Activated CD8-positive, alpha-beta T cell treated with anti-CD3 and anti-CD28 coated beads for 36 hours (primary cell): ENCODE measurements at places on chromosomes 3 and 15. TPM values are rescaled to one million over a fixed set of nuclear protein-coding genes. Genes with fewer than 3 reads are reported as not detected.

The TOP2B gene
- total RNA-seq: 165 TPM

The GPR62 gene
- total RNA-seq: not detected

The TF gene
- 0.02 TPM for total RNA-seq

The PRRT3 gene
- total RNA-seq: 5.6 TPM

The FBN1 gene
- total RNA-seq: 0.49 TPM

The NANOGP8 gene
- total RNA-seq: not detected

The DZIP1L gene
- total RNA-seq: not detected

The ZNF80 gene
- total RNA-seq: 2.3 TPM

The IREB2 gene
- total RNA-seq: 68.2 TPM

The LRRC3B gene
- total RNA-seq: not detected

The VIPR1 gene
- 8.5 TPM for total RNA-seq

DNA sequence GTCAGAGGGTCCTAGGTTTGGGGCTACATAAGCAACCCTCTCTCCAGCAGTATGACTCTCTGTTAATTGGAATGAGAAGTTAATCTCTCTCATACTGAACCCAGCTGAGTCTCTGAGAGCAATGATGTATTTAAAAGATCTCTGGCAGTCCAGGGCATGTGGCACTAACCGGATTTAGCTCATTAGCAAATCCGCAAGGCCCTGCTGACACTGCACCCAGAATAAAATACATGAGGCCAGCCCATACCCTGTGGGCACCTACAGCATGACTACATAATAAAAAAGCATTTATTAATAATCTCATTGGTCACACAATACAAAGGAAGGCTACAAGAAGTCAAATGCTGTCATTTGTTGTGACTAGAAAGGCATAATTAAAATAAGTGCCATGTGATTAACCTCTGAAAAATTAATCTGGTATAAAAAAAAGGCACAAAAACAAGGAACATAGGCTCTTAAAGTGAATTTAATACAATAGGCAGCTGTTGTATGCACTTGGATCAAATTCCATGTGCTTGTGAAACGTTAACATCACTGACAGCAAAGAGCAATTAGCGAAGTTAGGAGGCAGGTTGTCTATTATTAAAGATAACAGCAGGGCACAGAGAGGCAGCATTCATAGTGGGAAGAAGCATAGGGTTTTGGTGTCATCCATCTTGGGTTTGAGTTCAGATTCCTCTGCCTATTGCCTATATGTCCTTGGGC lies 381.2 kb downstream of the WDR72 start:
- no peak for DNase-seq
- no peak overlapping the region for H3K4me3 ChIP-seq
- H3K27ac ChIP-seq: no peak overlapping the region
- H3K4me1 ChIP-seq: no peaks in the 10 kb centered on the region
- H3K27me3 ChIP-seq: no peaks in the 10 kb centered on the region

DNA sequence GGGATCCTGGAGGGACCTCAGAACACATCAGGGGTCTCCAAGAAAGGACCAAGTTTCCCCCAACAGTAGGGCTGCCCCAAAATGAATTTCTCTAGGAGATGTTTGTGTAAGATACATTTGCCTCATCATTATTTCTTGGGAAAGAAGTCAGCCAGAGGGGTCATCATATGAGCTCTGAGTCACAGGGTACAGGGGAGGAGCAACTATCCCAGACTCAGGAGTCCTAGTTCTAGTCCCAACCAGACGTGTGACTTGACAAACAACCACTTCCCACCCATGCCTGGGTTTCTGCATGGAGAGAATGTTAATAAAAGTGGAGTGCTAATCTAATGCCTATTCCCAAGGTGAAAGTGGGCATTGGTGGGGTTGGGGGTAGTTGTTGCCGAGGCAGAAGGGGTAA lies 144.1 kb downstream of the ALDH1A2 start:
- H3K27ac ChIP-seq: no peak overlapping the region
- DNase-seq: no peak
- H3K4me1 ChIP-seq: no peaks in the 10 kb centered on the region
- no peaks in the 10 kb centered on the region for H3K36me3 ChIP-seq
- H3K4me3 ChIP-seq: no peak overlapping the region

GRCh38 chr15:65985387-65985786 lies 116.1 kb downstream of the RAB11A start:
- no peaks in the 10 kb centered on the region for H3K36me3 ChIP-seq
- no peak overlapping the region for H3K27ac ChIP-seq
- peaks cover 5% of the 10 kb centered on the region for H3K4me1 ChIP-seq
- no peak overlapping the region for H3K4me3 ChIP-seq
- DNase-seq: no peak

DNA sequence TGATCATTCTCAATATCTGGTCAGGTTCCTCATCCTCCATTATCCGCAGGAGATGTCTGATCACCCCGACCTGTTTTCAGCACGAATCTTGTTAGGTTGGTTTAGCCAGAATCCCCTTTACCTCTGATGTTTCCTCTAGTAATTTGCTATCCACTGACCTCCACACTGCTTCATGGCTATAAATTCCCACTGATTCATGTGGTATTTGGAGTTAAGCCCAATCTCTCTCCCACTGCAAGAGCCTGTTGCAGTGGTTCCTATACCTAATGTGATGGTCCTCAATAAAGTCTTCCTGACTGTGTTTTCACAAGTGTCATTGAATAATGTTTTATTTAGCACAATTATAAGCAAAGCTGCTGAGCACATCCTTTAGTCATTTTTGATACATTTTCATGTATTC lies 124.8 kb upstream of the CNTN3 start:
- H3K27ac ChIP-seq: no peak overlapping the region
- H3K36me3 ChIP-seq: no peaks in the 10 kb centered on the region
- no peaks in the 10 kb centered on the region for H3K27me3 ChIP-seq
- H3K4me1 ChIP-seq: no peaks in the 10 kb centered on the region
- DNase-seq: no peak

- DNase-seq: no peak
- H3K27me3 ChIP-seq: peaks cover 9% of the 10 kb centered on the region
- no peak overlapping the region for H3K27ac ChIP-seq
- no peak overlapping the region for H3K4me3 ChIP-seq
- no peaks in the 10 kb centered on the region for H3K36me3 ChIP-seq
These were observed 255.3 kb downstream of the RORA start for GRCh38 chr15:60973637-60974415.

DNA sequence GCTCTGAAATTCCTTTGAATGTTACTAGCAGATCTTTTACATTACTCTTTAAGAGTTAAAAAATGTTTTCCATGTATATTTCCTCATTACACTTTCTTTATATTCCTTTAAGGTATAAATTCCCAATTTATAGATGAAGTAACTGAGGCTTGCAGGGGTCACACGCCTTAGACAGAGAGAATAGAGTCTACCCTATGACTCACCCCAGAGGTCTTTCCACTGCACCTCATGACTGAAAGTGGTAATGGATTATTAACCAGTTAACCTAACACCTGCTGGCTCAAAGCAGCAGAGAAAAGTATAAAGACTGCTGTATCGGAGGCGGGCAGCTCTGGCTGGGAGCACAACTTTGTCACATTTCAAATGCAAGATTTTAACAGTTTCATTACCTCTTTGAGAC lies 37.7 kb downstream of the LDHAL6B start:
- H3K36me3 ChIP-seq: no peaks in the 10 kb centered on the region
- DNase-seq: peak; percentile 26
- H3K4me1 ChIP-seq: peaks cover 10% of the 10 kb centered on the region
- H3K27ac ChIP-seq: no peak overlapping the region

GRCh38 chr3:33482111-33482521 lies 41.9 kb upstream of the UBP1 start:
- H3K27ac ChIP-seq: no peak overlapping the region
- no peak overlapping the region for H3K4me3 ChIP-seq
- DNase-seq: no peak

DNA sequence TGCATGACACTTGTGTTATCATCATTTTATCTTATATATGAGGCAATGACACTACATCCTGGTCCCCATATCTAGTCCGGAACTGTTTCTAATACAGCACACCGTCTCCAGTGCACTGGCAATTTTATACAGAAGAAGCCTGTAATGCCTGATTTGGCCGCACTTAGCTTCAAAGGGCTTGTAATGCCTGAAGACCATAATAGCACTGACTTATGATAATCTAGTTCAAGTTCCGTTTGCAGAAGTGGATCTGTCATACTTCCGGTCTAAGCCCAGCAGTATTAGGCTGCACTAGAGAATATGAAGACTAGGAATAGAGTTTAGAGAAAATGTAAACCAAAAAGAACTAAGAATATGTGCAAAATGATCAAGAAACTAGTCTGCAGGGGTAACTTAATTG lies 1.3 kb downstream of the BNIP2 start:
- peak overlapping the region; percentile 96 for H3K27ac ChIP-seq
- peaks cover 25% of the 10 kb centered on the region for H3K36me3 ChIP-seq
- no peaks in the 10 kb centered on the region for H3K27me3 ChIP-seq
- DNase-seq: peak; percentile 42

- no peaks in the 10 kb centered on the region for H3K36me3 ChIP-seq
- H3K27ac ChIP-seq: no peak overlapping the region
- no peaks in the 10 kb centered on the region for H3K27me3 ChIP-seq
- DNase-seq: no peak
- no peaks in the 10 kb centered on the region for H3K4me1 ChIP-seq
These were observed 24.2 kb upstream of the CD96 start for GRCh38 chr3:111517801-111518200.

GRCh38 chr3:56835650-56836227 lies 34.0 kb upstream of the ARHGEF3 start:
- H3K27ac ChIP-seq: no peak overlapping the region
- no peak for DNase-seq
- H3K4me3 ChIP-seq: no peak overlapping the region
- H3K4me1 ChIP-seq: peaks cover 44% of the 10 kb centered on the region

DNA sequence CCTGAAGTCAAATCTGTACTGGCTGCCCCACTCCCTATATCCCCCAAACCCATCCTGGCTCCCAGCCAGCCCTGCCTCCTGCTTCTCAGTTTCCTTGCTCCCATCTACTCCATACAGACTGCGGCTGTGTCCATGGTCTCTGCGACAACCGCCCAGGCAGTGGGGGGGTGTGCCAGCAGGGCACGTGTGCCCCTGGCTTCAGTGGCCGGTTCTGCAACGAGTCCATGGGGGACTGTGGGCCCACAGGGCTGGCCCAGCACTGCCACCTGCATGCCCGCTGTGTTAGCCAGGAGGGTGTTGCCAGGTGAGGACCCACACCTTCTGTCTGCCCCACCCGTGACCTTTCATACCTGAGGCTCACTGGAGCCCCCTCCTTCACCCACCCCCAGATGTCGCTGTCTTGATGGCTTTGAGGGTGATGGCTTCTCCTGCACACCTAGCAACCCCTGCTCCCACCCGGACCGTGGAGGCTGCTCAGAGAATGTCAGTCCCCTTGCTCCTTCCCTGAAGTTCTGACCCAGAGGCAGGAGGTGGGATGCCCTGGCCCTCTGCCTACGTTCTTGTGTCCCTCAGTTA lies 14.7 kb downstream of the STAB1 start:
- H3K36me3 ChIP-seq: no peaks in the 10 kb centered on the region
- H3K27ac ChIP-seq: no peak overlapping the region
- H3K27me3 ChIP-seq: no peaks in the 10 kb centered on the region
- no peaks in the 10 kb centered on the region for H3K4me1 ChIP-seq

DNA sequence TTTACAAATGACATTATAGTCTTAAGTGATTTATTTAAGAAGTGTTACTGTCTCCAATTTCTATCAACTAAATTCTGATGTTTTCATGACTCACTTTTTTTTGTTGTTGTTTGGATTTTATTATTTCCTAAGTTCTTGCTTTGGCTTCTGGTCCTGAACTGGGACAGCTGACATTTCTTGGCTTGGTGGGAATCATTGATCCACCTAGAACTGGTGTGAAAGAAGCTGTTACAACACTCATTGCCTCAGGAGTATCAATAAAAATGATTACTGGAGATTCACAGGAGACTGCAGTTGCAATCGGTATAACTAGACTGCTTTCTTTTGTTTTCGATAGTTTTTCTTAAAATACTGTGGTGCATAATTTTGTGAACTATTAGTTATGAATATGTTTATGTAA lies 47.5 kb downstream of the ASTE1 start:
- H3K4me3 ChIP-seq: no peak overlapping the region
- H3K27me3 ChIP-seq: no peaks in the 10 kb centered on the region
- H3K27ac ChIP-seq: no peak overlapping the region

DNA sequence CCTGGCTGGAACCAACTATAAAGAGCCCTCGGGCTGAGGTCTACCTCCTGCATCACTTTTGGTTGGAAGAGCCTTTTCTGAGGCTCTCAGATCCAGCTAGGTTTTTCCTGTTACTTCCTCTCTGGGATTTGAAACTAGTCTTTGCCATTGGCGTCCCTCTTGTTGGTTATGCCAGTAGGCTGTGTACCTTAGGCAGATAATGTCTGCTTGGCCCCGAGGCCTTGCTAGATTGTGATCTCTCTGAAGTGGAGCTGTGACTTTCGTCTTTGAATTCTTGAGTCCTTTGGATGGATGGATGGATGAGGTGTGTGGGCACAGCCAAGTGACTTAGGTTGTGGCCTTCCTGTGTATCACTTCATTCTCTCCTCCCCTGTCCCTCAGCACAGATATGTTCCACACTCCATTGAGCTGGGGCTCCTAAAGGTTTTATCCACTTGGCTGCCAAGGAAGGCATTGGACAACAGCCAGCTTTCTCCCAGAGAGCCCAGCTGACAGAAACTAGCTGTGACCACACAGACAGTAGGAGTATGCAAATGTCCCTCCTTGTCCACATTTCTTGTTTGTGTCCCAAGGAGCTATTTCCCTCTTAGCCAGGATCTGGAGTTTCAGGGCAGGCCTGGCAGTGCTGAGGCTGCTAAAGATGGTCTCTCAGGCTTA lies 7.9 kb upstream of the DNAJC17 start:
- peaks cover 12% of the 10 kb centered on the region for H3K36me3 ChIP-seq
- H3K4me3 ChIP-seq: no peak overlapping the region
- no peaks in the 10 kb centered on the region for H3K4me1 ChIP-seq
- H3K27me3 ChIP-seq: no peaks in the 10 kb centered on the region

DNA sequence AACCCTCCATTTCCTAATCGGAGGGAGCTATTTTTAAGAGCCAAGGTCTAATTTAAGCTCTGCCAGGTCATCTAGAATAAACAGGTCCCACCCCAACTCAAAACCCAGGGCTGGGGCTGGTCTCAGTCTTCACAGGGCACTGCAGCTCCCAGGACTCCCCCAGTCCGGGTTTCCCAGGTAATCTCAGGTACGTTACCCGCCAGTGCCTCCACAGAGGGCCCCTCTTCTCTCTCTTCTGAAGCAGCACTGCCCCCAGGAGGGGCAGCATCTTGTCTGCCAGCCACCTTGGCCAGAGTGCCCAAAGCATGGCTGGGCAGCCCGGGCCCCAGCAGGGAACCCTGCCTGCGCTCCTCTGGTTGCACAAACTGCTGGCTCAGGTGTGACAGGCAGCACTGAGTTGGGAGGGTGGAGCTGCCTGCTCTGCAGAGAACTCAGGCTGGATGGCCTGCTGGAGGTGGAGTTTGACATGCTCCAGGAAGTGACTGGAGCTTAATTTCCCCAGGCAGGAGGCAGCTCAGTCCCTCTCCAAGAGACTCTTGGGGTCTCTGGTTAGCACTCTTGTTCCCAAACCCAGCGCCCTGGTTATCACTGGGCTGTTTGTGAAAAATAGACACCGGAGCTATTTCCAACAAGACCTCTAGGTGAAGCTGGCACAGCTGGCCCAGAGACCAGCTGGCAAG lies at the start of gene PLA2G4F:
Gene PLA2G4F, minus strand, starts transcription at position 394 of the 680 bp plus-strand sequence. Its CDS starts 87 bp downstream, at position 307.
- no peak for DNase-seq
- H3K4me3 ChIP-seq: no peak within 1 kb of the TSS
- H3K36me3 ChIP-seq: peaks cover 6% of the 10 kb centered on the region
- H3K4me1 ChIP-seq: peaks cover 2% of the 10 kb centered on the region
- no peak within 1 kb of the TSS for H3K27ac ChIP-seq
- no peaks in the 10 kb centered on the region for H3K27me3 ChIP-seq

- no peak overlapping the region for H3K27ac ChIP-seq
- H3K27me3 ChIP-seq: peaks cover 1% of the 10 kb centered on the region
- H3K4me1 ChIP-seq: peaks cover 11% of the 10 kb centered on the region
- no peak overlapping the region for H3K4me3 ChIP-seq
- H3K36me3 ChIP-seq: no peaks in the 10 kb centered on the region
These were observed 68.0 kb downstream of the MRPL46 start for GRCh38 chr15:88399021-88399685.
